ENCODE measurements at places on chromosomes 7 and 10.

GRCh38 chr7:14286036-14286435, 296.6 kb upstream of the ETV1 start:
- DNase-seq: no peak

DNA sequence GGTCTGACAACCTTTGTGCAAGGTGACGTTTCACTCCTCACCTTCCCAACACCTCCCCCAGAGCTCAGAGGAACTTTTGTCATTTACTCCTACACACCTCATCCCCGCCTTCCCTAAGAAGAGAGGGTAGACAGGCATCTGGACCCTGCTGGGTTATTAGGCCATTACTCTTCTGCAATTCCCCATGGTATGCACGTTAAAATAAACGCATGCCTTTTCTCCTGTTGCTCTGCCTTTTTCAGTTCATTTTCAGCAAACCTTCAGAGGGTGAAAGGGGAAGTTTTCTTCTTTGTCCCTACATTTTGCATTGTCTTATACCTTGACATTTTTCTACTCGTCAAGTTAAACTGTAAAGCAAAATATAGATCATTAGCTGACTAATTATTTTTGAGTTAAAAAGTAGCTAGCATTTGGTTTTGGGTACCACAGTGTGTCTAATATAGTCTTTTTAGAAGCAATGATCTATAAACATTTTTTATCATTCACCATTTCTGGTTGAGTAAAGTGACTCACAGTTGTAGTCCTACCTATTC, 10.5 kb upstream of the EDRF1 start:
- no peak for DNase-seq

GRCh38 chr7:4683884-4684565, 1.9 kb downstream of the FOXK1 start:
- DNase-seq: peak; percentile 53

- no peak for DNase-seq
These were observed 34.9 kb downstream of the LDB3 start for GRCh38 chr10:86703176-86703575.

DNA sequence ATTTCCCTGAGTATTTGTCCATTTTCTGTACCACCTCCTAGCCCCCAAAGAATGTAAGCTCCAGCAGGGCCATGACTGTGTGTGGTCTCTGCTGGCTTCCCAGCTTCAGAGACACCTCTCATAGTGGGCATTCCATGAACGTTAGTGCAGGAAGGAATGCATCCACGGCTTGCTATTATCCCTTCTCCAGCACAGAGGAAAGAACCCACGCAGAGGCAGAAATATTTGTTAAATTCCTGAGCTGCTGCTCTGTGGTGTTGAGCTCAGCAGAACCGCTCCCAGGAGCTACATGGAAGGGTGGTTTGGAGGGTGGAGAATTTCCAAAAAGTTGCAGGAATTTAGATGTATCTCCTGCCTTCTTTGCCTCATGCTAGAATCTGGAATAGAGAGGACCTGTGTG, 275.2 kb downstream of the POU6F2 start:
- DNase-seq: no peak

DNA sequence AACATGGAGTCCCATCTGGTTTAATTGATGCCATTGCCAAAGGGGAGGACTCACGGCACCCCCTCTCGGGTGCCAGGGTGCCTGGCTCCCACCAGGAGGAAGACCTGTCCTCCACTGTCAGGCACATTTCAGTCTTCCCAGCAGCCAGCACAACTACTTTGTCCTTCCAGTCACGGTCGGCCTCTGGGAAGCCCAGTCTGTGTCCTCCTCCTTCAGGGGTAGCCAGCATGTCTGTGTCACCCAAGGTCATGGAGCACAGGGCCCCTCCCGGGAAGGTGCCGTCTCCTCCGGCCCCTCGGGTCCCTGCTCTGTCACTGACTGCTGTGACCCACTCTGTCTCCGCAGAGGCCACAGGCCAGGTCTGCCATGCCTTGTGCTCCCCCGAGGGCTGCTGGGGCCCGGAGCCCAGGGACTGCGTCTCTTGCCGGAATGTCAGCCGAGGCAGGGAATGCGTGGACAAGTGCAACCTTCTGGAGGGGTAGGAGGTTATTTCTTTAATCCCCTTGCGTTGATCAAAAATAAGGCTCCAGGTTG, 142.4 kb downstream of the EGFR start:
- DNase-seq: no peak

- no peak for DNase-seq
These were observed 122.6 kb downstream of the ST7 start for GRCh38 chr7:117075934-117076333.

DNA sequence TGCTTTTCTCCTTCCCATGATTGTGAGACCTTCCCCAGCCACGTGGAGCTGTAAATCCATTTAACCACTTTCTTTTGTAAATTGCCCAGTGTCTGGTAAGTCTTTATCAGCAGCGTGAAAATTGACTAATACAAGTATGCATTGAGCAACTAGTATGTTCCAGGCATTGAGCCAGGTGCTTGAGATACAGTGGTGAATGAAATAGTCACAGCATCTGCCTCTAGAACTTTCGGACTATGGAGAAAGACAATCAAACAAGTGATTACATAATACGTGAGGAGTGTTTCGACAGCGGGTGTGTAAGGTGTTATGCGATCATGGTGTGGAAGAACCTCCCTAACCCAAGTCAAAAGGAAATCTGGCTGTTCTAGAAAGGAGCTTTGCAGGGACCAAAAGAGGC, 21.6 kb upstream of the NUP205 start:
- no peak for DNase-seq

GRCh38 chr10:109968953-109969759, 38.6 kb upstream of the ADD3 start:
- DNase-seq: no peak

GRCh38 chr10:77827366-77827765, 99.2 kb downstream of the DLG5 start:
- no peak for DNase-seq

DNA sequence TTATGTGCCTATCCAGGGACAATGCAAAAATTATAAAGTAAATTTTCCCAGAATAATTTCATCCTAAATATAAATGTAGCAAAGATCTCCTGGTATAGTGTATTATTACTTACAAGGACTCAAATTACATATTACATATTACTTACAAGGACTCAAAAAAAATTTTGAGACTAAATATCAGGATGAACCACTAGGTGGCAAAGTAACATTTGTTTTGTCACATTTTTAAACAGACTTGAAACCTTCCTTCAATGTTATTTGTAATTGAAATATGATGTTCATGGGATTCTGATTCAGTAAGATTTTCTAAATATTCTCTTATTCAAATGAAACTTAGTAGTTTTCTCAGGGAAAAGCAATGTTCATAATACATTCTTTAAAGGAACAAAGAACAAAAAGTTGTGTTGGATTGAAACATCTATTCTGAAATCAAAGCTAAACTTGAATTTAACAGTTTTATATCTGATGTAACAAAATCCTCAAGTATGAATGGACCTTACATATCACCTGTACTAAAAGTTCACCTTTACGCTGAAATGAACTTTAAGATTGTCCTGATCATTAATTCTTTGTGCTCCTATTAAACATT, 74.3 kb upstream of the GNAI1 start:
- no peak for DNase-seq

DNA sequence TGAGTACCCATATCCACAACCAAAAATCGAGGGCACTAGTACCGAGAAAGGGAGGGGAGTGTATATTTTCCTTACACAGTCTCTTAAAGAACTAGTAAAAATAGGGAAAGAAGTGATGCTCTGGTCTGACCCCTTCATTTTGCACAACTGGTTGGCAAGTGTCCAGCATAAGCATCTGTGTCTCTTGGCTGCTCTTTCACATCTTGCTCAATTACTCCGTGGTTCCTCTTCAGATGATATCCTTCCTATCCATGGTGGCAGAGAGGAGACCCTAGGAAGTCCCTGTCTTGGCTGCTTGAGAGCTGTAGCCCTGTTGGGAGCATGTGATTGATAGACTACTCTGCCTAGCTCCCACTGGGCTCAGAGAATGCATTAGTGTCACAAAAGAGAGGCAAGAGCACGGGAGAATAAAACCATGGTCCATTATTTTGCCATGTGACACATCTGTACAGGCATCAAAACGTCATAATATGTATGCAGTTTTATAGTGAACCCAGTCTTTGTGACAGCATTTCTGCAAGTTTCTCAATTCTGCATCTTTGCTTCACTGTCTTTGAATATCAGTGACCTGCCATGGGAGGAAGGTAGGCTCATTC, 111.8 kb upstream of the ANKRD1 start:
- no peak for DNase-seq

DNA sequence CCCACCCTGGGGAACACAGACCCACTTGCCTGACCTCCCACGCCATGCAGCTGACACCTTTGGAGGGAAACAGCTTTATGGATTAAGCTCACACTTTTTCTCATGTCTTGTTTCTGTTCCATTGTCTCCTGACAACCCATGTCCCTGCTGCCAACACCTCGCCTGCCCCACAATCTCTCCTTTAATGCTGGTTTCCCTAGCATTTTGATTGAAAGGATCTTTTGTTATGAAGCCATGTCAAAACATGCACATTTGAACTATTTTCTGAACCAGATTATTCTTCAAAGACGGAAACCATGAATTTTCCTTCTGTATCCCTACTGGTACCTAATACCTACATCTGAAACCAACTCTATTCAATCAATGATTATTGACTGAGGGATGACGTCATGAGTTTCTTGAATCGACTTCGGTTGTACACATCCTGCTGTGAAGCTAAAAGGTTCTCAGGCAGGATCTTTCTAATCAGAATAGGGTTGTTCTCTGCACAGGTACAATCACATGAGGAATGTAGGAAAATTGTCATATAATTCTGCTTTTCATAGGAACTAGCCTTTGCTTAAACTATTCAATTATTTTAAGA, 106.2 kb upstream of the NEBL start:
- no peak for DNase-seq

DNA sequence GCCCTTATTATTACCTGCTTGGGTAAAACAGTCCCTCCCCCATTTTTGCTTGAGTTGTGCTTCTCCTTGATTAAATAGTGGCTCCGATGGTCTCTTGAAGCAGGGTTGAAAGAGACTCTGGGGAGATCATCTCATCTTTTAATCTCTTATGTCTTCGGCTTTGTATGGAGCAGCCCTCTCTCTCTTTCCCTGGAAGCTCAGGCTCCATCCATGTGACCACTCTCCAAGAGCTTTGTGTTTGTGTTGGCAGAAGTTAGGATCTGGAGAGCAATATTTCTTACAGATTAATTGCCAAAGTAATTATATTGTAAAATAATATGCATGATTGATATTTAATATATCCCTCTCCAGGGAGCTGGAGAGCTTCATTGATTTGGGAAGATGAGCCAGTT, 76.9 kb downstream of the LRRC4 start:
- no peak for DNase-seq

DNA sequence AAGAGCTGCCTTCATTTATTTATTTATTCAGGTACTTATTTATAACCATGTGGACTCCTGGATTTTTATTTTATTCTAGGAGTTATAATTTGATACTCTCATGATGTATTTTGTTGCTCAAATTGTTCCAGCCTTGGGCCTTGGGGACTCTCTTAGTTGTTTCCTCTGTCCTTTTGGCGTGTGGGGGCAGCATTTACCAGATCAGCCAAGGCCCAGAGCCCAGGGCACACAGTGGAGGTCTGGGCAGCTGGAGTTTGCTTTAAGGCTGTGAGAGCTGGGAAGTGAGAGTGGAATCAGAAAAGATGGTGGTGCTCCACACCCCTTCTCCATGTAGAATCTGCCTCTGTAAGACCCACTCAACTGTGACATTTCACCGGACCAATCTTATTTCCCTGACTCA, 398.9 kb downstream of the RPS24 start:
- peak; percentile 46 for DNase-seq

GRCh38 chr7:143901332-143901667, 676 bp downstream of the TCAF1 start:
- DNase-seq: no peak

- no peak for DNase-seq
These were observed 3.5 kb upstream of the HBP1 start for GRCh38 chr7:107165341-107165740.

- no peak for DNase-seq
These were observed 152.4 kb upstream of the SLC26A5 start for GRCh38 chr7:103598326-103598905.

GRCh38 chr10:44822966-44823365, 88.2 kb upstream of the TMEM72 start:
- DNase-seq: no peak

- DNase-seq: no peak
These were observed 26.6 kb downstream of the DGKI start for GRCh38 chr7:137820156-137820555.

DNA sequence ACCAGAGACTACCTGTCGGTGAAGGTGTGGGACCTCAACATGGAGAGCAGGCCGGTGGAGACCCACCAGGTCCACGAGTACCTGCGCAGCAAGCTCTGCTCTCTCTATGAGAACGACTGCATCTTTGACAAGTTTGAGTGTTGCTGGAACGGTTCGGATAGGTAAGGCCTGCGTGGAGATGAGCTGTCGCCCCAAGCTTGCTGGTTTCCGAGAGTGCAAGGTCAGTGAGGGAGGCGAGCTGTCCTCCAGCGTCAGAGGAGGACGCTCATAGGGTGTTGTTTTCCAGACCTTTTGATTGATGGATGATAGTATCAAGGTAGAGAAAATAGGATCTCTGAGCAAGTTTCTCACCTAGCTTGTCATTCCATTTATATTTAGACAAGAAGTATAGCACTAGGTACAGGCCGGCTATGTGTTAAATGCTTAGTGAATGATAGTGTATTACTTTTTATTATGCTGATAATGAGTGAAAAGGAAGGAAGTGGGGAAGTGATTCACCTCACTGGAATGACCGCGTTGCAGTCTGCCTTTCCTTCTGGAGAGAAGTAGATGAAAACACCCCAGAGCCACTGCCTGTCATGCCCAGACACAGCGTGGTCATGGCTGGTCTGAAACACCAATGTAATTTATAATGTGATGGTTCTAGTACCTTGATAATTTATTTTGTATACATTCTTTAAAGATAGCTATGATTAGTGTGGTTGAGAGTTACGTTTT, 33.9 kb downstream of the BNIP3 start:
- DNase-seq: no peak

- no peak for DNase-seq
These were observed 79.6 kb downstream of the ARL5B start for GRCh38 chr10:18738835-18739234.

GRCh38 chr10:43155741-43156140, 17.5 kb downstream of the CSGALNACT2 start:
- no peak for DNase-seq

GRCh38 chr7:34756691-34757090, 98.7 kb downstream of the NPSR1 start:
- no peak for DNase-seq

- no peak for DNase-seq
These were observed 666 bp downstream of the NRG3 start for GRCh38 chr10:81875467-81876252.

GRCh38 chr7:101936223-101936610, 118.8 kb downstream of the CUX1 start:
- DNase-seq: no peak

DNA sequence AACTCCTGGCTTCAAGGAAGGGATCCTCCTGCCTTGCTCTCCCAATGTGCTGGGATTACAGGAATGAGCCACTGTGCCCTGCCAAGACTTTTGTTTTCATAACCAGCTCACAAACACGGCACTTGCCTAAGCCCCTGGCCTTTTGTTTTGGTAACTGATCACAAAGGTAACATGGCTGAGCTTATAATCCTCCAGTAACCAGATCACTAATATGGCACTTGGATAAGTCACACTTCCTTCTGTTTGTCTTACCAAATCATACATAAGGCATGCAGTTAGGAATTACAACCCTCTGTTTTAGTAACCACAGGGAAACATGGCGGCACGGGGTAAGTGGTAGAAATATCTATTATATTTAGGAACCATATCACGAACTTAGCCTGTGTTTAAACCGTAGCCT, 577.1 kb downstream of the CALN1 start:
- DNase-seq: no peak

GRCh38 chr7:38756521-38756920, 125.3 kb upstream of the AMPH start:
- no peak for DNase-seq

- peak; percentile 32 for DNase-seq
These were observed 41.0 kb upstream of the EMX2 start for GRCh38 chr10:117501460-117502035.

Measured in right forelimb (tissue), 1 donor.